Mesenchymal stem cell (in vitro differentiated cells and primary cell): ENCODE measurements at places on chromosomes 7 and 10.

DNA sequence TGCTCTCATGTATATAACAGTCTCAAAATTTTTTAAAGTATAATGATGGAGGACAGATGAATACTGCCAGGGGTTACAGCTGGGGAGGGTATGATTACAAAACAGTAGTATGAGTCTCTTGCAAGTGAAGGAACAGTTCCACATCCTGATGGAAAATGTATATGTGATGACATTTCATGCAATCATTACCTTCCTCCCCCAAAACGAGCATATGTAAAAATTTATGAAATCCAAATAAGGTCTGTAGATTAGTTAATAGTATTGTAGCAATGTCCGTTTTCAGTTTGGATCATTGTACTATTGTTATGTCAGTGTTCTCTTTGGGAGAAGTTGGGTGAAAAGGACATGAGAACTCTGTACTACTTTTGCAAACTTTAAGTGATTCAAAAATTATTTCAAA lies 38.0 kb downstream of the DRGX start:
- DNase-seq = no peak

DNA sequence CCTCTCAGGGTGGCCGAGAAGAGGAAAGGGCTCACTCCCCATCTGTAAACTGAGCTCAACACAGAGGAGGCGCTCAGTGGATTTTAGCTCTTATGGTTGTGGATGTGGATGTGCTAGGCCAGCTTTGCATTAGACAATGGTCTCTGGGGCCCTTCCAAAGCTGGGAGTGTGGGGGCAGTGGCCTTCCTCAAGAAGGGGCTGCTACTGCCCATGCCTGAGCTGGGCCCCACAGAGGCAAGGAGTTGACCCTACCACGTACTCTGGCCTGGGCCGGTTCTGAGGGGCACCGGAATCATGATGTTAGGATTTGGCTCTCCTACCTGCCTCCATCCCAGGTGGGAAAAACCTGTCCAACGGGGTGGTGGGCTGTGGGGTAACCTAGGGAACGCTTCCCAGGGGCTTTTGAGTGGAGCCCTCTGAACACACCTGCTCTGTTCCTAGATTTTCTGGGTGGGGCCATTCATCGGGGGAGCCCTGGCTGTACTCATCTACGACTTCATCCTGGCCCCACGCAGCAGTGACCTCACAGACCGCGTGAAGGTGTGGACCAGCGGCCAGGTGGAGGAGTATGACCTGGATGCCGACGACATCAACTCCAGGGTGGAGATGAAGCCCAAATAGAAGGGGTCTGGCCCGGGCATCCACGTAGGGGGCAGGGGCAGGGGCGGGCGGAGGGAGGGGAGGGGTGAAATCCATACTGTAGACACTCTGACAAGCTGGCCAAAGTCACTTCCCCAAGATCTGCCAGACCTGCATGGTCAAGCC lies 11.5 kb downstream of the AQP1 start:
- no peak for DNase-seq

GRCh38 chr10:7861509-7862120 lies 43.3 kb downstream of the TAF3 start:
- DNase-seq = peak; percentile 12

DNA sequence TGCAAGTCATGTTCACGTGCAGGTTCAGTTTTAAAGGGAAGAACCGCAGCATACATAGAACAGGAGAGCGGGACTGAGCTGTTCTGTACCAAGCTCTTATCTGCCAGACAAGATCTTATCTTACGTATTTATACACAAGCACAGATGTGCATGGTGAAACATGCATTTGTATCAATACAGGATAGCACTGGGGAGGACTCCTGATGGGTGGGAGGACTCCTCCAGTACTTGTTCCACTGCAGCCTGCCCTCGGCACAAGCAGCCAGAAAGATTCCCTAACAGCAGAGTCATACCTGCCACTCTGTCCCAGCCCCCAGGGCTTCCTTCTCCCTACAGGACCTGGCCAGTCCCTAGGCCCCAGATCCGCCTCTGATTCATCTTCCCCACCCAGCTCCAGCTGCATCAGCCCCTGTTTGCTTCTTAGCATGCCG lies 13.2 kb upstream of the PRKCQ start:
- no peak for DNase-seq

GRCh38 chr10:122703483-122704448 lies 4.1 kb upstream of the C10orf120 start:
- DNase-seq = peak; percentile 37

GRCh38 chr10:71408436-71409225 lies 11.9 kb downstream of the CDH23 start:
- DNase-seq = no peak

DNA sequence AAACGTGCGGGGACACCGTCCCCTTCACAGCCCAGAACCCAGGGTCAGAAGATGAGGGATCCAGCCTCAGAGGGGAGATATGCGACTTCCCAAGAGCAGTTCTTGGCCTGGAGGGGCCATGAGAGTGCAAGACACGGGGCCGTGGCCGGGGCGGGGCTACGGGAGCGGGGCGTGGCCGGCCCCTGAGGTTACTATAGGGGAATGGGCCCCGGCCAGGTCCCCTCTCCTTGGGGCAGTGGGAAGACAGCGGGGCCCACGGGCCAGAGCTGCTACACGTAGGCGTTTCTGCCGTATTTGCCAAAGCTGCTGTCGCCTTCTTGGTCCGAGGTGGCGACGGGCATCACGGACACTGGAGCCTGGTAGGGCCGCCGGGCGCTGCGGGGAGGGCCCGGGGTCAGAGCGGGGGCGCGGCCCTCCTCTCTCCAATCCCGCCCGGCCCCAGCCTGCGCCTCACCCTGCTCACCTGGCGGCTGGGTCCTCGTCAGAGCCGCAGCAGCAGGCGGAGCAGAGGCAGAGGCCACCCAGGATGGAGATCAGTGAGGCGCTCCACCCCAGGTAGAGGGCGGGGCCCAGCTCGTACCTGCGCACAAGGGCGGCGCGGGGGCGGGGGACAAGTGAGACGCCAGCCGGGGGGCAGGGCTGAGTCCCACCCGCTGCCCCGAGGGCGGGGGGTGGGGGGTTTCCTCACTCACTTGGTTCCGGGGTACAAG lies 5.3 kb downstream of the CLDN15 start:
- no peak for DNase-seq

DNA sequence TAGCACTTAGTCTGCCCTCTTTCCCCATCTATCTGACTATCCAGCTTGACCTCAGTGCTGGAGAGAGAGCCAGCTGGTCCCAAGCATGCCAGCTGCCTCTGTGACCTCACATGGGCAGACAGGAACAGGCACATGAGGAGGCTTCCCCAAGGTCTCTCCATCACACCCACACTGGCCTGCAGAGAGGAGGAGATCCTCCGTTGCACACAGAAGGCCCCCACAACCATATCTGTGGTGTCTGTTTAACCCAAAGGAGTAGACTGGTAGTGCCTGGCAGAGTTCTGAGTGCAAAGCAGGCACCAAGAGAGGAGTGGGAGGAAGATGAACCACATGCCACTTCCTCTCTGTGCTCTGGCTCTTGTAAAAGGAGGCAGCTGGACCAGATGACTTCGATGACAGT lies 4.8 kb upstream of the ANK3 start:
- DNase-seq = no peak

GRCh38 chr10:12638781-12639180 lies 289.4 kb downstream of the CAMK1D start:
- DNase-seq = no peak

DNA sequence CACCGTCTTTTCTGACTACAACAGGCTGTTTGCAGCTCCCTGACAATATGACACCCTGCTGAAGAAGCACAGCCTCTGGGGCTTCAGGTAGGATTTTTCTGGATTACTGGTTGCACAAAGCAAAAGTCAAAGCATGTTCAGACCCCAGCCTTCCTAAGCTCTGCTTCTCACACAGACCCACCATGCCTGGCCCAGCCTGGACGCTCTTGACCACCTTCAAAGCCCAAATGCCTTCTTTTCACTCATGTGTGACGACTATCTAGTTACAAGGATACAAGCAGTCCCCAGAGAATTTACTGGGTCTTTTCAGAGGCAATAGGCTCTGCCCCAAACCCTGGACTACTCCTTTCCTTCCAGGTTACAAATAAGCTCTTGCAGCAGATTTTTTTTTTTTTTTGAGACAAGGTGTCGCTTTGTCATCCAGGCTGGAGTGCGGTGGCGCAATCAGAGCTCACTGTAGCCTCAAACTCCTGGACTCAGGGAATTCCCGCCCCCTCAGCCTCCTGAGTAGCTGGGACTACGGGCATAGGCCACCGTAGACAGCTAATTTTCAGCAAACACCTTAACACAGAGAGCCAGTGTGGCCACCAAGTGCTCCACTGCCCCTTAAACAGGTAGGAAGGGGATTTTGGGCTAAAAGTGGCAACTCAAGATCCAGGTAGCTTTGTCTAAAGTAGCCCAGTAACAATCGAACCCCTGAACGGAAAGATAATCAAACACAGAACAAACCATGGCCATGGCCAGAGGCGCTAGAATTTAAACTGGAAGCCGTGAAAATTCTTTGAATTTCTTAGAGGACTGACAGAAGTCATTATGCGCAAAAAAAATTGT lies 16.2 kb downstream of the SVIL start:
- peak; percentile 89 for DNase-seq

DNA sequence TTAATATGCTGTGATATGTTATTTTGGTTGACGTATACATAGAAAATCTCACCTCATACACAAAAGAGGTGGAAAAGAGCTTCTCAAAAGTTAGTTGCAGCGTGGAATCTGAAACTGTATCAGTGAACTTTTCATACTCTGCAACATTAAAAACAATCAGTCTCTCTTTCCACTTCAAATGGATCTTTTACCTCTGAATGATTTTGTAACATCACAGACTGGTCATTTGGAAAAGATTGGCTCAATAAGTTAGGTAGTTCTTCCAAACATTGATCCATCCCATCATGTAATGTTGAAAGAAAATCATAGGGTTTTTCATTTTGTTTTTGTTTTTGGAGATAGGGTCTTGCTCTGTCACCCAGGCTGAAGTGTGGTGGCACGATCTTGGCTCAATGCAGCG lies 131.1 kb downstream of the AHR start:
- DNase-seq = no peak

DNA sequence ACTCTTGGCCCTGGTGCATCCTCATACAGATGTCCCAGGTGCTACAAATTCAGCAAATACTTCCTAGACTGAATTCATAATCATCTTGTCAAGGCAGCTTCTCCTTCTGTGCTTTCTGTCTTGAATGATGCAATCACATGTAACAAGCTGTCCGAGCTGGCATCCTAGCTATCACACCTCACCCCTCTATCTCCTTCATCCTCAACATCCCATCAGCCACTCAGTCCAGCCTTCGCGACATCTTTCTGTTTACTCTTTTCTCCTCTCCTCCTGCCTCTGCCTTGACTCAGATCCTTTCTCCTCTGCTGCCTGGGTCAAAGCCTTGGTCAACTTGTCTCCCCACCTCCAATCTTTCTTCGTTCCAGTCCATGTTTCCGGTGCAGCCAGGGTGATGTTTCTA lies 240.4 kb upstream of the CELF2 start:
- no peak for DNase-seq

GRCh38 chr10:64196638-64197315 lies 675.6 kb downstream of the REEP3 start:
- DNase-seq = no peak

DNA sequence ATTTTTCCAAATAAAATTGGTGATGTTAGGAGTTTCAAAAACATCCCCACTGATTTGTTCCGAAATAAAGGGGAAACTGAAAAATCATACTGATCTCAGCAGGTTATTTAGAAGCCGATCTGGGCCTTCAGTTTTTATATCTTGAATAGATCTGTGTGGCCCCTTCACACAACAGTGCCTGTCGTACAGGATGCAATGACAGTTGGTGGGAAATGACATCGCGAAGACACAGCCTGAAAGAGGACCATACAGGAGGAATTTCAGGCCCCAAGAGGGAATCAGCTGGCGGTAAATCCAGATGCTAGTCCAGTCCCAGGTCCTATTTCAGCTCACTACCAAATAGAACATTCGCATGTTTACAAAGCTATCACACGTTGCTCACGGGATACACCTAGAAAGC lies 3.0 kb downstream of the H2BK1 start:
- DNase-seq = no peak

GRCh38 chr7:130123501-130123900 lies 53.2 kb downstream of the KLHDC10 start:
- no peak for DNase-seq

GRCh38 chr7:91137788-91138368 lies 126.4 kb upstream of the FZD1 start:
- DNase-seq = no peak

DNA sequence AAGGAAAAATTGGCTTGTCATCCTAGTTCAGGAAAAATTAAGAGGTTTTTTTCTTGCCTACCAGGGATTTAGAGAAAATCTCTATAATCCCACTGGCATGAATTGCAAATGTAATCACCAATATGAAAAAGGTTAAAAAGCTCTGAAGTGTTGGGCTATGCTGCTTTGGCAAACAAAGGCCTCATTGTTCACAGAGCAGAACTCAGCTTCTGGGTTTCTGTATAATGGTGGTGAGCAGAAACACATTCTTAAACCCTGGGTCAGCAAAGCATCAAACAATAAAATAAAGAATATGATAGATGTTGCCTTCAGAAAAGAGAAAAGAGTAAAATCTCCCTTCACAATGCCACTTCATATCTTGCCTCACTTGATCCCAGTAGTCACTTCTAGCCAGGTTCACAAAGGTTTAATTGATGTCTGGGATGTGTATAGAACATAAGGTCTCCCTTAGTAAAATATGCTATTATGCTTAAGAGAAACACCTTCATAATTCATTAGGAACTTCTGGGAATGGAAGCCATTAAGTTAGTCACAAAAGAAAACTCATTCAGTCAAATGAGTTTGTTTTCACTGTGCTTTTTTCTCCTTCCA lies 1255.5 kb upstream of the PHF14 start:
- no peak for DNase-seq
